ENCODE measurements at places on chromosomes 1 and 21. TPM values are rescaled to one million over a fixed set of nuclear protein-coding genes. Genes with fewer than 3 reads are reported as not detected.
A peak's percentile ranks its signal among the peaks of the same experiment; 100 is the strongest.

- DNase-seq = peak; percentile 67
Observed at GRCh38 chr1:42961312-42962091, 2.8 kb upstream of the SLC2A1 start.

DNA sequence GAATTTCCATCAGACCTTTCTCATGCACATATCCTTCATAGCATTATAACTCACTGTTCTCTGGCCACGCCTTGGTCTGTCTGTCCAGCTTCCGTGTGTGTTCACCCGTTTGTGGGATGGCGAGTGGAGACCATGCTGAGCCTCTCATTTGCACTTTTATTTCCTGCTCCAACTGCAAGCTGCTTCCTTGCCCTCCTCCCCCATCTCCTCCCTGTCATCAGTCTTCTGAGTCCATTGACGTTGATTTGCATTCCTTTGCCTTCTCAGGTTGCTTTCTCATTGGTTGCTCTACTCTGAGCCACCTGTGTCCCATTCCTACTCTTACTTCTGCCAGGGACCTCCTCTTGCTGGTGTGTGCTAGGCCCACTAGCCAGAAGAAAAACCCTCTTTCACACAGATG, 146.4 kb downstream of the NOS1AP start:
- DNase-seq = no peak

DNA sequence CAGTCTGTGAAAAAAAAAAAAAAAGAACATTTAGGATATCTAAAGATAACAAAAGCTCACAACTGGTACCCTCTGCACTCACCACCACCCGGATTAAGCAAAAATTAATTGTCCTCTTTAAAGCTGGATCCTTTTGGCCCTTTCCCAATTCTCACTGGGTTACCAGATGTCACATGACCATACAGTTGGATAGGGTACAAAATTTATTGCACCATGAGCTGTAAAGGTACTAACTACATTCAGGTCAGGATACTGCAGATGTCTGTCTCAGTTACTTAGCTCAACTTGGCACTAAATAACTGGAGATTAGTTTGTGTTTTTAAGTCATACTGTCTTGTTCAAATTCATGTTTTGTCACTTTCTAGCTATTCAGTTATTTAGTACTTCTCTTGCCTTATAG, 96.3 kb downstream of the GPATCH2 start:
- DNase-seq = no peak

DNA sequence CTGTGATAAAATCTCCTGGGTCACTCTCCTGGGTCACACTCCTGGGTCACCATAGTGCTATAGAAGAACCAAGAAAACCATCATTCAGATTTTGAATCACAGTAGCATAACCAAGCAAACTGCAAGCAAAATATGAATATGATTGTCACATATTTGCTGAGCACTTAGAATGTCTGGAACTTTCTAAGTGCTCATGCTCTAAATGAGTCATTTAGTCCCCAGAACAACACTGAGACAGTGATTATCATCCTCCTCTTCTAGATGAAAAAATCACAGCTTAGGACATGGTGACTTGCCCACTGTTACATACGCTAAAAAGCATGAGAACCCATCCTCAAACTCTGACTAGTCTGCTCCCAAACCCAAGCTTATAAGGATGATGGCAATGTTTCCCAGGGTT, 39.5 kb upstream of the DDAH1 start:
- no peak for DNase-seq

- DNase-seq = no peak
Observed at GRCh38 chr1:203270448-203270847, 34.9 kb upstream of the BTG2 start.

DNA sequence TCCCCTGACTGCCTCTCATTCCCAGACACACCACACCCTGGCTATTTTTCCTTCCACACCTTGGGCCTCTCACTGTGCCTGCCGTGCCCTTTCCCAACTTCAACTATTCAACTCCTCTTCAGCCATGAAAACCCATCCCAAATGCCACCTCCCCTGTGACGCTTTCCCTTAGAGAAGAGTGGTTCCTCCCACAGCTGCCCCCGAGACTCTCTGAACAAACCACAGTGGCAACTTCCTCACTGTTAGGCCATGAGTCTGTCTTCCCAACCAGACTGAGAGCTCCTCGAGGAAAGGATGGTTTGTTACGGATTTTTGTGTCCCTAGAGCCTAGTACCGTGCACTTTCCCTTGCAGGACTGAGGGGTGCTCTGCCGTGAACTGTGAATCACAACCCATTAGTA, 59.2 kb downstream of the LRRN2 start:
- DNase-seq = no peak

DNA sequence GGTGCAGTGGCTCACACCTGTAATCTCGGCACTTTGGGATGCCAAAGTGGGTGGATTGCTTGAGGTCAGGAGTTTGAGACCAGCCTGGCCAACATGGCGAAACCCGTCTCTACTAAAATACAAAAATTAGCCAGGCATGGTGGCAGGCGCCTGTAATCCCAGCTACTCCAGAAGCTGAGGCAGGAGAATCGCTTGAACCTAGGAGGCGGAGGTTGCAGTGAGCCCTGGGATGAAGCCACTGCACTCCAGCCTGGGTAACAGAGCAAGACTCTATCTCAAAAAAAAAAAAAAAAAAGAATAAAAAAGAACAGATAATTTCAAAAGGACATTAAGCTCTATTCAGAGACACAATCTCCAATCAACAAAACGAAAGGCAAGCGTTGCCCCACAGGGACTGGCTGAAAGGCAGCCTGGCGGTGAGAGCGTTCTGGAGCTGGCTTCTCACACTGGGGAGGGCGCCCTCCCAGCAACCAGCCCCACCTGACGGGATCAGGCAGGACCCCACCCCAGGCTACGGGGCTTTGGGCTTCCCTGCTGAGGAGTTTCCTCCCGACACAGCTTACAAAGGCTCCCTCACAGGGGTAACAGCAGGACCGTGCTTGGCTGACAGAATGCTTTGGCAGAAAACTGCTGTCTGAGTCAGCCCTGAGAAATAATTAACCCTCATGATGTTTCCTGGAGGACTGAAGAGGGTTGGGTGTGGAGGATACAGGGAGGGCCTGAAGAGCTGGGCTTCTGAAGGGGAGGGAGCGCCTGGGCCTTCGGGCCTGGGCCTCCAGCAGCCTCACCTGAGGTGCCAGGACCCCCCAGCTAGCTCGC, 31.1 kb upstream of the SRP9 start:
- peak; percentile 79 for DNase-seq

DNA sequence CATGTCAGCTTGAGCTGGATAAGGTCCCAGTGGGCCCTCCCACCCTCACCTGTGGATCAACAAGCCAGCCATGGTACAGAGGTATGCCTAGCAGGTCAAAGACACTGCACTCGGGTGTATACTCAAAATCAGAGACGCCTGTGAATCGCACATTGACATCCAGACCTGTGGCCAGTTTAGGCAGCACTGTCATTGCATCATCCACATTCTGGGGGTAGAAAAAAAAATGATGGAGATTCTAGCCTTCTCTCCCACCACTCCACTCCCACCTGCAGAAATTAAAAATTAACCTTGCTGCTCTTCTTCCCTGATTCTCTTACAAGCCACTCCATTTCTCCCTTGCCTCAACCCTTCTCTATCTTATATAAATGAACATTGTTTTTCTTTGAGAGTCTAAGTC, 6.3 kb downstream of the MINDY1 start:
- DNase-seq = no peak

DNA sequence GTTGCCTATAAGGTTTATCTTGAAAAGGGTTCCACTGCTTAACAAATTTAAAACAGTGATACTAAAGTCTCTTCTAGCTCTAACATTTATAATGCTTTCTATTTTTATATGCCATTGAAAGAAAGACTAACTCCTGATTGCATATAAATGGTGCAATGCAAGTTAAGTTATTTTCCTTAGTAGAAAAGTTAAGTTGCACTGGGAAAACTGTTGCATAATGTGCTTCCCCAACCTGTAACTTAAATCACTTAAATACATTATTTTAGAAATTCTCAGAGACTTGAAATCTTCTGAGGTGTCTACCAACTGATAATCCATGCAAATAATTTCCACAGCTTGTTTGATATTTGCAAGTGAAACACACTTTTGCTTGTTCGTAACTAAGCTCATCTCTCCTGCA, 175.0 kb upstream of the HMCN1 start:
- DNase-seq = no peak

- no peak for DNase-seq
Observed at GRCh38 chr1:231540847-231541246, 12.4 kb downstream of the TSNAX start.

DNA sequence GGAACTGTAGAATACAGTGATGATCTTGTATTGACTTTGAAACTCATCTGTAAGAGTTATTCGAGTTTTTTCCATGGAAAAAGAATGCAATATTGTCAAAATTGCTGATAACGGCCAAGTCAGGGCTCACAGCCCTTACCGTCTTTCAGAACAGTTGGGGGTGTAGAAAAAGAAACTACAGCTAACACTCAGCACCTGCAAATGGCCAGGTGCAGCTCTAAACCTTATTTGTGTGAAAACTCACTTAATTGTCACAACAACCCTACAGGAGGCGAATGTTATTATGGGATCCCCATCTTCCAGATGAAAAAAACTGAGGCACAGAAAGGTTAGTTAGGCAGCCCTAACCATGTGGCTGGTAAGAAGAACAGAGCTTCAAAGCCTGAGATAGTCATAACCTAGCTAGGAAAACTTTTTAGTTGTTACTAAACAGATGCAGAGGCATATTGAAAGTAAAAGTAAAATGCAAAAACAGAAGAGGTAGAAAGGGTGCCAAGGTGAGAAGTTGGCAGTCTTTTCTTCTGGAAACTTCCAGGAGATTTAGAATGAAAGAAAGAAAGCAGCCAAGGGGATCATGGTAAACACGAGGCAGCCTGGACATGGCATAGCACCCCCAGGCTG, 76.4 kb downstream of the DSCAM start:
- DNase-seq = no peak

- no peak for DNase-seq
Observed at GRCh38 chr1:44151332-44151731, 9.9 kb upstream of the KLF18 start.

DNA sequence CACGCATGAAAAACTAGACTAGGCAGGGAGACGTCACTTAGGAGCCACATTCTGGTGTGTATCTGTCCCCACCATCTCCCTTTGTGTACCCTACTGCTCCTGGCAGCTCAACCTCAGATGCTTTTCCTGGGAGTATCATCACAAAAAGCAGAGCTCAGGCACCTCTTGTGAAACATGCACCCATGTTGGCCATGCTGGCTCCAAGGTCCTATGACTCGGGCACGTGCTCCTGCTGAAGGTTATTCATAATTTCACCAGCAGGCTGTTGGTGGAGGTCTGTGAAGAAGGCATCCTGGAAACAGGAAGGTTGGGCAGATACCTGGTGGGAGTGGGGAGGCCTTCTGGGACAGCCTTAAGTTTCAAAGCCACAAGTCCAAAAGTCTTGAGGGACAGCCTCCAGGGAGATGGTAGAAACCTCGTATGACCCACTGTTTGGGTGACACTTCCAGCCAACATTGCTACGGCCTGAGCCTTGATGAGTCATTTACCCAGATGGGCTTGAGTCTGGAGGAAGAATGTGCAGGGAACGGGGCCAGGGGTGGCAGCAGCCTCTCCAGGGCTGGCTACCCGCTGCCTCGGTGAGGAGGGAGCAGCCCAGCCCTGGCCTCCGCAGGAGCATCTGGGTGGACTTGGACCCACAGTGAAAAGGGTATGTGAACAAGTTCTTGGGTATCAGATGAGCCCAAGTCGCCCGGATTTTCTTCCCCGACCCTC, 75.8 kb downstream of the PGBD5 start:
- DNase-seq = no peak

DNA sequence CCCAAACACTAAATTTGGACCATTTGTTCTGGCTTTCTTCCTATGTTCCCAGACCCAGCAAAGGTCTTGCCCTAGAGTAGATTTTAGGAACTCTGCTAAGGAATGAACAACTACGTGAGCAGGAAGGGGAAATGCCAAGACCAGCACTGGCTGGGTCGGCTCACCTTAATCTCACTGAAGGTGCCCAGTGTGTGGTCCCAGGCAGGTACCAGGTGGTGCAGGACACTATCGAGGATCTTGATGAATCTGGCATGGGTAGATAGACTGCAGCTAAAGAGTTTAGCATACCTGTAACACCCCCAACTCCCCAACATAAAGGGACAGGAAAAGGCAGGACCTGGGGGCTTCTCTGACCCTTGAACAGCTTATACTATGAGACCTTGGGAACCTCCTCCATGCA, 3.0 kb downstream of the HECTD3 start:
- no peak for DNase-seq

GRCh38 chr1:167668108-167668507, 38.1 kb downstream of the RCSD1 start:
- no peak for DNase-seq

GRCh38 chr1:109350655-109351054, 43.8 kb upstream of the MYBPHL start:
- no peak for DNase-seq

DNA sequence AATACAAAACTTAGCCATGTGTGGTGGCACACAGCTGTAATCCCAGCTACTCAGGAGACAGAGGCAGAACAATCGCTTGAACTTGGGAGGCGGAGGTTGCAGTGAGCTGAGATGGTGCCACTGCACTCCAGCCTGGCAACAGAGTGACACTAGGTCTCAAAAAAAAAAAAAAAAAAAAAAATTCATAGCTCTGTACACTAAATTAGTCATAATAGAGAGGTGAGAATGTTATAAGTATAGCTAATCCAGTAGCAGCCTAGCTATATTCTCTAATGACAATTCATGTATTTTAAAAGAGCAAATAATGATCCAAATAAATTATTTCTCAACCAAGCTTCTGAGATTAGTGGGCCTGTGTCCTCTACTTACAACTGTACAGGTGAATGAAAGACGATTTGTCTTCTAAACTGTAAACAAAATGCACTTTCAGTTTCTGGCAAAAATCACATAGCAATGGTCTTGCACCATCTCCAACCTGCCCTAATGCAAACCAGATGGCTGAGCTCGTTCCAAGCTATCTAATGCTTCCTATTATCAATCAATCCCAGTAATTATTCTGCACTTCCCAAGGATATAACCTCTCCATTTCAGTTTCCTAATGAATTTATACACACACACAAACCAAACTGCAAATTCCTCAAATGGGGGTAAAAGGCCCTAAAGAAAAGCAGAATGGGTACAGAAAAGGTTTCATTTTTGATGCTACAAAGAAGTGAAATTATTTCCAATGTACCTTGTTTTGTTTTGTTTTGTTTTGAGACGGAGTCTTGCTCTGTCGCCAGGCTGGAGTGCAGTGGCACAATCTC, 56.5 kb downstream of the GATAD2B start:
- DNase-seq = no peak

DNA sequence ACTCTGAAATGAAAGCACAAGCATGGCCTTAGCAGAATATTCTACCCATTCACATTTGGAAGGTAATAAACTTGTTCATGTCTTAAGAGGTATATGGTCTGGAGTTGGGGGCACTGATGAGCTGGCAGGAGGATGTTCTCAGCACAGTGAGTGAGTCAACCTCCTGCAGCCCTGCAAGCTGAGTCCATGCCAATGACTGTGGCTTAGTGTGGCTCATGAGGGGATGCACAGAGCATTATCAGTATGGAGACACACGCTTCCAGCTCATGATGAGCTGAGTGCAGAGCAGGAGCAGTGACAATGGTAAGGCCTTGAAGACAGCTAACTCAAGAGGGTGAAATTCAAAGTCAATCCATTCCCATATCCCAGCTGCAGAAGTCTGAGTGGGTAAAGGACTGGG, 102.3 kb downstream of the TNFSF18 start:
- peak; percentile 69 for DNase-seq

KMO gene
- 0.08 TPM for total RNA-seq

ASH1L gene
- total RNA-seq = 23.0 TPM

TNFSF4 gene
- total RNA-seq = 0.16 TPM

OLIG1 gene
- not detected for total RNA-seq

APH1A gene
- 122 TPM for total RNA-seq

MROH9 gene
- not detected for total RNA-seq

HUNK gene
- total RNA-seq = 13.6 TPM

ADSS2 gene
- total RNA-seq = 71.4 TPM

OR6N1 gene
- not detected for total RNA-seq

ABCG1 gene
- 4.5 TPM for total RNA-seq

INSRR gene
- not detected for total RNA-seq

CACNA1E gene
- not detected for total RNA-seq

Data from SJSA1 (cell line).